IMR-90 (cell line): ENCODE measurements at places on chromosomes 5 and 9.

DNA sequence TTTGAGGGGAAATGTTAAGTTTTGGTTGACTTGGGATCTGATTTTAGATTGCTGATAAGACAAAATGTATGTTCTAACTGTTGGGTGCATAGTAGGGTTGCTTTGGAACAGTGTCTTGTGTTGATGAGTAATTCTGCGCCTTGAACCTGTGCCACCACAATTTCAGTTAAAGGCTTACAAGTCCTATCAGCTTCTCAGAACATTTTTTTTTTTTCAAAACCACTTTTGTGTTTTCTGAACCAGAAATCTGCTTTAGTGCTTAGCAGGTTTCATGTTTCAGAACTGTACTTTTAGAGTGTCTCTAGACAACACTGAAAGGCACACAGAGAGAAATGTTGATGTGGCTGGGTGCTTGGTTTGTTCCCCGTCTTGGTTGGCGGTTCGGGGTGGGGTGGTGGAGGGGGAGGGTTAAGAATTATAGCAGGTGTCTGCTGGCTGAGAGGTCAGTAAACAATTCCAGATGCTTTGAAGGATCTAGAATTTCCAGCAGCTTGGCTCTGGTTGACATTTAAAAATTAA is 84.6 kb downstream of the ANKRD55 start:
- peaks cover 3% of the 10 kb centered on the region; the same call in 1 of the 2 replicates for H3K4me1 ChIP-seq
- no peaks in the 10 kb centered on the region for H3K36me3 ChIP-seq
- no peak for DNase-seq
- no peak overlapping the region for H3K4me3 ChIP-seq
- H3K27me3 ChIP-seq, result no peaks in the 10 kb centered on the region

- H3K27me3 ChIP-seq, result no peaks in the 10 kb centered on the region
- H3K27ac ChIP-seq, result no peak overlapping the region
- no peak overlapping the region for H3K4me3 ChIP-seq
- peak; percentile 13 for DNase-seq
- peaks cover 2% of the 10 kb centered on the region for H3K4me1 ChIP-seq
- H3K36me3 ChIP-seq, result no peaks in the 10 kb centered on the region
These were observed 84.5 kb downstream of the HAPLN1 start for GRCh38 chr5:83636156-83636555.

DNA sequence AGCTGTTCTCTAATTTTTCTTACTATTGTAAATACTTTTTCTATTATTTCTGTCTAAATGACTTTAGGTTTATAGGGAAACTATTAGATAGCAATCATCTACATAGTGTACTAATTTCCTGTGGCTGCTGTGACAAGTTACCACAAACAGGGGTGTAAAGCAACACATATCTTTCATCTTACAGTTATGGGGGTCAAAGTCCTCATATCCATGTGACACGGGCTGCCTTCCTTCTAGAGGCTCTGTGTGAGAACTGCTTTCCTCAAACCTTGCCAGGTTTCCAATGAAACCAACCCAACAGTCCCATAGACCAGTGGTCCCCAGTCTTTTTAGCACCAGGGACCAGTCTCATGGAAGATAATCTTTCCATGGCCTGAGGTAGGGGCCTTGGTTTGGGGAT is 189.1 kb downstream of the ROR2 start:
- no peak overlapping the region for H3K4me3 ChIP-seq
- no peaks in the 10 kb centered on the region; the same call in 1 of the 2 replicates for H3K4me1 ChIP-seq
- H3K27ac ChIP-seq, result no peak overlapping the region
- H3K27me3 ChIP-seq, result peaks cover 1% of the 10 kb centered on the region; the same call in 1 of the 2 replicates
- peaks cover 11% of the 10 kb centered on the region; the same call in 1 of the 2 replicates for H3K36me3 ChIP-seq

GRCh38 chr5:150142959-150143349 is 12.7 kb downstream of the PDGFRB start:
- no peaks in the 10 kb centered on the region for H3K27me3 ChIP-seq
- peak overlapping the region; percentile 98 for H3K27ac ChIP-seq
- peak; percentile 98 for DNase-seq
- no peak overlapping the region for H3K4me3 ChIP-seq
- H3K36me3 ChIP-seq, result peaks cover 15% of the 10 kb centered on the region; the same call in 1 of the 2 replicates

GRCh38 chr5:133917785-133918184 is 50.6 kb downstream of the C5orf15 start:
- H3K4me3 ChIP-seq, result no peak overlapping the region
- DNase-seq, result no peak
- H3K27ac ChIP-seq, result no peak overlapping the region
- H3K4me1 ChIP-seq, result no peaks in the 10 kb centered on the region
